ENCODE measurements at places on chromosomes 3 and 15.

GRCh38 chr15:35827911-35828310 lies 281.9 kb upstream of the DPH6 start:
- DNase-seq = no peak

DNA sequence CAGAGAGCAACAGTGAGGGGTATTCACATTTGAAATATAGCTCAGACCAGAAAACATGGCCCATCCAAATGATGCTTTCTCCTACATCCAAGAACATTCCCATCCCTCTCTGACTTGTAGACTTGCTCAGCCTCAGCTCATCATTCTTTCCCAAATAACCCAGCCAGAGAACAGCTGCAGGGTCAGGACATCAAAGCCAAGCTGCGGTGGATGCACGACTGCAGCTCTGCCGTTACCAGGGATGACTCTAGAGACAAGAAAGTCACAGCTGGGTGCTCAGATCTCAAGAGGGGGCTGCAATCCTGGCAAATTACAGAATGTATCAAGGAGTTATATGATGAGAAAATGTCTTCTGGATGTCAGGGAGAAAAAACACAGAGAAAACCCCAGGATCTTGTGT lies 944.3 kb downstream of the NTRK3 start:
- no peak for DNase-seq

- DNase-seq = no peak
Measured at GRCh38 chr15:90295270-90295648, 29.8 kb downstream of the NGRN start.

DNA sequence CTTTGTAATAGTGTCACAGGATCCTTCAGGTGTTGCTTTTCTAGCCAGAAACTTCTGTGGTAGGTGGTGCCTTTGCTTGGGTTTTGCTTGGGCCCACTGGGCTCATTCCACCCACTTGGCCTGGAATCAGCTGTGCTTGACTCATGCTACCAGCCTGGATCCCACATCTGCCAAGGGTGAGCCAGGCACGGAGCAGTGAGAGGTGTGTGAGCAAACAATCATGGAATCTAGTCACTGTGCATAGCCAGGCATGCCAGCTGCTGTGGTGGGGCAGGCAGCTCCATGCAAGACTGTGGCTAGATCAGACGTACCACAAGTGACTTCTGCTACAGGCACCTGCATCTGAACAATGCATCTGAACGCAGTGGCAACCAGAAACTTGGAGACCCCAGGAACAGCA lies 275.9 kb downstream of the UBE2E2 start:
- no peak for DNase-seq

DNA sequence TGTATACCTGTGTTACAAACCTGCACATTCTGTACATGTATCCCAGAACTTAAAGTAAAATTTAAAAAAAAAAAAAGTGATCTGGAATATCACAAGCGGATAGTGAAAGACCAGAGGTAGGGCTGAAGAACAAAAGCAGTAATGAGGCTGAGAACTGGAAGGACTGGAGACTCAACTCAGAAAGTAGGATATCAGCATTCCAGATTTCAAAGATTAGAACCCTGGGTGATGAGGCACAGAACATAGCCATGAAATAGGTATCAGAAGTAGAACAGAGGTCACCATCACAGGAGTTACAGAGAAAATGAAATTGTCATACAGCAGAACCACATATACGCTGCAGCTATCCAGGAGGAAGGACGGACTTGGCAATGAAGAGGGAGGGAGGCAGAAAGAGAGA lies 56.1 kb downstream of the ACAP2 start:
- no peak for DNase-seq

DNA sequence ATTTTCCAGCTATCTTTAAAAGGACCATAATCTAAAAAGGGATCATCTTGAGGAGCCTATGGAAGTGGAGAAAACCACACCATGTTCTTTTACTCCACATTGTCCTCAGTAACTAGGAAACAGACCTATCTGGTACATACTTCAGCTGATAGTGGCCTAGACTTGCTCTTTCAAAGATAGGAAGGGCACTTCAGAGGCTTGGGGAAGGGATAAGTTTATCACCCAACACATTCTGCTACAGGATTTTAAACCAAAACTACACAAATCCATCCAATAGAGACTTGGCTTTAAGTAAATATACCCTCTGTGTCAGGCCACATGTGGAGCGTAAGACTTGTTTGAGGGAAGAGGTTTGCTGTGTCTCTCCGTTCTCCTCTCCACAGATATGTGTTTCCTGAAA lies 35.4 kb downstream of the CP start:
- DNase-seq = no peak

DNA sequence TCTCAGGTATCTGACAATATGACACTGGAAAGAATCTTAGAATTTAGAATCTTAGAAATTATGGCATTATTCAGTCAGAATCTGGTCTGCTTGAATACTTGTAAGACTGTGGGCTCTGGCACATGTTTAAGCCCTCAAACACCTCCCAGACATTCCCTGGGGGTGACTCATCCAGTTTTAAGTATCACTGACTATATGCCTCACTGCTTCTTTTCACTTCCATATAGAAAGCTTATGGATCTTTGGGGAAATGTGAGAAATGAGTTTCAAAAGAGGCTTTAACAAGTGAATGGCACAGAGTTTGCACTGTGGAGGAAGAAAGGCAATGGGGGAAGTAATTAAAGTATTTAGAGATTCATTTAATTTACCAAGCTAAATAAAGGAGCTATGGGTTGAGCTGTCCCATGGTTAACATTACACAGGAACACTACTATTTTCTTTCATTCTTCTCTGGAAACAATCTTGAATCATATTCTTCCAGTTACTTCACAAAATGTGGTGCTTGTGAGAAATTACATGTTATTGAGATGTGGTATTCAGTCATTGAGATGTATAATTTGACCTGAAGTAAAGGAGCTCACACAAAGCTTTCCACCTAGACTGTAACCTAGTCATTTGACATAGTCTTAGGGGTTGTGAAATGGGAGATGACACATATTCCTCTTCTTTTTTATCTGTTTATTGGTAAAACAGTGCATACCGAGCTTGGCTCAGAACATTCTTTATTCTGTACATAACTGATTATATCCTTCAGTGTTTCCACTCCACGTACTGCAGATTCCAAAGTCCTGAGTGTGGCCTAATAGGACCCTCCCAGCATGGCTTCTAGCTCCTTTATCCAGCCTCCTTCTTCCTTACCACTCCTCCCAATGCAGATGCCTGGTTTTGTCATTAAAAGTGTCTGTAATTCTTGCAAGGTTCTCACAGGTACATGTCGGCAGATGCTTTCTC lies 544.6 kb upstream of the NECTIN3 start:
- no peak for DNase-seq

- DNase-seq = no peak
Measured at GRCh38 chr3:50380405-50381085, 21.2 kb upstream of the TMEM115 start.

- no peak for DNase-seq
Measured at GRCh38 chr3:123290962-123291361, 89.2 kb downstream of the SEC22A start.

DNA sequence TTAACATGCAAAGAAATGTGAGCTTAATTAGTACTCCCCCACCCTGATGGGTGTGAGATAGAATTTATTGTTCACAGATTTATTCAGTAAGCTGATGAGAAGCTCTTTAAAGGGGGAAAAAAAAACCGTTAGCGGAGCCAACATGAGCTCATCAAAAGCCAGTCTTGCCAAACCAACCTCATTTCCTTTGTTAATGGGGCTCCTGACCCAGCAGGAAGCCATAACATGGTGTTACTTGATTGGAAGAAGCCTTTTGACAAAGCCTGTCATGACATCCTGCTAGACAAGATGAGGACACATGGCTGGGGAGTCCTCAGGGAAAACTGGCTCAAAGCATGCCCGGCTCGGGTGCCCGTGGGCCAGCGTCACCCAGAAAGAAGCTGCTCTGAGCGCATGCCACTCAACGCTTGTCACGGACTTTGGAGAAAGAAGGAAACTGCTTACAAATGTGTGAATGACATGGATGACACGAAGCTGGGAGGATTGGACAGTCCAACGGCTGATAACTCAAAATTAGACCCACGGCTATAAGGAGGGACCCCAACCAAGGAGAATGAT lies 64.6 kb downstream of the SLCO2A1 start:
- DNase-seq = no peak

- no peak for DNase-seq
Measured at GRCh38 chr15:34160735-34161134, 49.2 kb downstream of the KATNBL1 start.

DNA sequence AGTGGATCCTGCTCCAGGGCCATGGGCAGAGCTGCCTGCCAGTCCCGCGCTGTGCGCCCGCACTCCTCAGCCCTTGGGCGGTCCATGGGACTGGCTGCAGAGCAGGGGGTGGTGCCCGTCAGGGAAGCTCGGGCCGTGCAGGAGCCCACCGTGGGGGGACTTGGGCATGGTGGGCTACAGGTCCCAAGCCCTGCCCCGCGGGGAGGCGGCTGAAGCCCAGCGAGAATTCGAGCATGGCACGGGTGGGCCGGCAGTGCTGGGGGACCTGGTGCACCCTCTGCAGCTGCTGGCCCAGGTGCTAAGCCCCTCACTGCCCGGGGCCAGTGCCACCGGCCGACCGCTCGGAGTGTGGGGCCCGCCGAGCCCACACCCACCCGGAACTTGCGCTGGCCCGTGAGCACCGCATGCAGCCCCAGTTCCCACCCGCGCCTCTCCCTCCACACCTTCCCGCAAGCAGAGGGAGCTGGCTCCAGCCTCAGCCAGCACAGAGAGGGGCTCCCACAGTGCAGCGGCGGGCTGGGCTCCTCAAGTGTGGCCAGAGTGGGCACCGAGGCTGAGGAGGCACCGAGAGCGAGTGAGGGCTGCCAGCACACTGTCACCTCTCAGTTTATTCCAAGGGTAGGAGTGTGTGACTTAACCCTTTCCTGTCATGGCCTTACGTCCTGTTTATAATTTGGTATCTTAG lies 129.3 kb downstream of the TMEM108 start:
- DNase-seq = no peak

- DNase-seq = no peak
Measured at GRCh38 chr3:151166161-151166560, 36.9 kb downstream of the GPR171 start.

DNA sequence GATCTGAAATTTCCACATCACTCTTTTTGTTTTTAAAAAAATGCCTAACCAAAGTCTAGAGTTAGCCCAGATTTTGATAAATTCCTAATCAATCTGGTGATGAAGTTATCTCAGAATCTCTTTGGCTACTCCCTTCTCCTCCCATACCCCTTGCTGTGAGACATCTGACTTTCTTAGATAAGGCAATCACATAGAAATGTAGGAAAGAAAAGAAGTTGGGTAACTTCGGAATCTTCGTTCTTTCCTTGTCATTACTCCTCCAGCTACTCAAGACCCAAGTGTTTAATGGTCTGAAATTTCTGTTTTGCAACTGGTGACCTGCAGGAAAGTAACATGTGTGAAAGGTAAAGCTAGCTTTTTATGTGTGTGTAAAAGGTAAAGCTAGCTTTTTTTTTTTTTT lies 37.8 kb downstream of the MYL3 start:
- no peak for DNase-seq

DNA sequence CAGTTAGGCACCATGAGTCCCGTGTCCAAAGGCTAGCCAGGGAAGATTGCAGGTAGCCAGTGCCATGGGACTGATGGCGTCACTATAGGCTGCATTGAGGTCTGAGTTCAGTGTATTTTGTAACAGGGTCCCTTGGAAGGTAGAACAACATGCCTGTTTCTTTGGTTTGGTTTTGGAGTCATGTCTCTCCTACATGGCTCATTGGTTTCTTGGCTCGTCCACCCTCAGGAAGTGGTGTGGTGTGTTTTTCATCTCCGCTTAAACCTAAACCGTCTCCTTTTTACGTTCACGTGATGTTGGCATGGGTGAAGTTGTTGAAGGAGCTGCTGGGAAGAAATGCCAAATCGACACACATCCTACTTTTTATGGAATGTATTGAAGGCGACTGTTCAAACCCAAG lies 71.6 kb downstream of the FLNB start:
- no peak for DNase-seq

GRCh38 chr3:149620291-149621020 lies 37.4 kb downstream of the WWTR1 start:
- DNase-seq = no peak

DNA sequence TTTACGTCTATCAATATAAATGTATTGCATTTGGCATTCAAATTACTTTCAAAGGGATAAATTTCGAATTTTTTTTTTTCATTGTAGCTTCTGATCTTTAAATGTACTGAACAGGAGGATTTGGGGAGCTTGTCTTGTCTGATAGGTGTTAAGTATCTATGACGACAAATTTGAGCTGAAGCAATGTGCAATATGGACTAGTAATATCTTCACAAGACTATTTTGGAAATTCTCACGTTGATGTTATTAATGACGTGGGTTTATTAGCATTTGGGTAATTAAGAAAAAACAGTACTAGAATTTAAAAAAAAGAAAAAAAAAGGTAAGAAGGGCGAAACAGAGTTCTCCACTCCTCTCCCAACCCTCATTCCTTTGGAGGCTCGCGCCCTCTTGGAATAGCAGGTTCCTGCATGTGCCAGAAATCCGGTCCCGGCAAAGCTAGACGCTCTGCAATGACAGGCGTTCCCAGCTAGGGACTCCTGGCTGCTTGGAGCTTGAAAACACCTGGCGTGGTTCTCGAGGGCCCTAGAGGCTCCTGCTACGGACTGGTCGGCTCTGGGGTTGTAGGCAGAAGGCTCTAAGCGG lies 648 bp upstream of the P2RY1 start:
- no peak for DNase-seq

GRCh38 chr3:79002465-79003372 lies 765.1 kb downstream of the ROBO1 start:
- DNase-seq = no peak

GRCh38 chr3:143576568-143577270 lies 271.5 kb downstream of the SLC9A9 start:
- no peak for DNase-seq

GRCh38 chr3:29275309-29275708 lies 5.6 kb upstream of the RBMS3 start:
- DNase-seq = no peak

DNA sequence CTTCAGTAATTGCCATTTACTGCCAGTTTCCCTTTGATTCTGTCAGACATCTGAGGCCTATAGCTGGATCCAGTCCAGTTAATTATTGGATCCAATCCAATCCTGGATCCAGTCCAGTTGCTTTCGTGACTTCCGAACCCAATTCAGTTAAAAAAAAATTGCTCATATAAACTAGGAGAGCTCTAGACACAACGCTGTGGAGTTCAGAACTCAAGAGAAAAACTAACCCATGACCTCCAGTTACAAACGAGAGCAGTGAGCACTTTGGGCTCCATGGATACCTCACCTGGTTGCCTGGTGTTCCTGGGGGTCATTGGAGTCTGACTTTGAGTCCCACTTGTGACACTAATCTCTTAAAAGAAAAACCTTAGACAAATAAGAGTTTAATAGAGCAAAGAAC lies 269.8 kb downstream of the THSD4 start:
- DNase-seq = no peak

- no peak for DNase-seq
Measured at GRCh38 chr3:126100634-126101301, 16.8 kb upstream of the SLC41A3 start.

Data from hypothalamus (tissue), 51 donors.